ENCODE measurements at places on chromosomes 12 and 14.

- no peak for DNase-seq
Measured at GRCh38 chr12:38152816-38153736, 163.5 kb upstream of the ALG10B start.

DNA sequence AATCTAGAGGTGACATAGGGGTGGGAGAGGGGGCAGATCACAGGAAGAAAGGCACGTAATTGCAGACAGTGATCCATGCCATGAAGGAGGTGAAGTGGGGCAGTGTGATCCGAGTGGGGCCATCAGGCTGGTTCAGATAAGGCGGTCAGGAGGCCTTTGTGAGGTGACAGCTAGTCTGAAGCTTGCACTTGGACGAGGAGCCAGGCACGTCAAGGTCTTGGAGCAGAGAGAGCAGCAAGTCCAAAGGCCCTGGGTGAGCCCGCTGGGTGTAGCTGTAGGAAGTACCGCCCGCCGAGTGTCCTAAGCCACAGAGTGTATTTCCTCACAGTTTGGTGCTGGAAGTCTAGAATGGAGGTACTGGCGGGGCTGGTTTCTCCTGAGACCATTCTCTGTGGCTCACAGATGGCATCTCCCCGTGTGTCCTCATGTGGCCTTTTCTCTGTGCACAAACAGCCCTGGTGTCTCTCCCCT is 23.6 kb downstream of the RHOF start:
- no peak for DNase-seq

DNA sequence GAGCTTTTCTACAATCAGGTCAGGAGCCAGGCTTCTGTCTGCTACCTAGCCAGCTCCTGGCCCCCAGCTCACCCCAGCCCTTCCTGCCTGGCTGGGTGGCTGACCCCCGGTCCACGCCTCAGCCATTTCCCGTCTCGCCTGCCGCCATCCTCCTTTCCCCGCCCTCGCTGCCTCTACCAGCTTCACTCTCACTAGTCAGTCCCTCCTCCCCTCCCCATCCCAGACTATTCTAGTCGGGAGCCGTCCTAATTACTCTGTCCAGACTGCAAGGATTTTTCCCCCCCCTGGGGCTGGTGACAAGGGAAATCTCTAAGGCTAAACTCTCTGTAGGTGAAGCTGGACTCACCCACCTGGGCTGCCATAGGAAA is 825 bp downstream of the DHH start:
- DNase-seq: no peak

GRCh38 chr12:49868952-49869815 is 26.3 kb upstream of the BCDIN3D start:
- peak; percentile 90 for DNase-seq

GRCh38 chr12:113422030-113422885 is at the start of gene SDSL:
SDSL (plus strand) TSS chr12:113422380; CDS start chr12:113427983, 5,603 bp downstream.
- DNase-seq: peak; percentile 79

GRCh38 chr12:96829354-96829753 is 77.7 kb upstream of the NEDD1 start:
- DNase-seq: no peak

DNA sequence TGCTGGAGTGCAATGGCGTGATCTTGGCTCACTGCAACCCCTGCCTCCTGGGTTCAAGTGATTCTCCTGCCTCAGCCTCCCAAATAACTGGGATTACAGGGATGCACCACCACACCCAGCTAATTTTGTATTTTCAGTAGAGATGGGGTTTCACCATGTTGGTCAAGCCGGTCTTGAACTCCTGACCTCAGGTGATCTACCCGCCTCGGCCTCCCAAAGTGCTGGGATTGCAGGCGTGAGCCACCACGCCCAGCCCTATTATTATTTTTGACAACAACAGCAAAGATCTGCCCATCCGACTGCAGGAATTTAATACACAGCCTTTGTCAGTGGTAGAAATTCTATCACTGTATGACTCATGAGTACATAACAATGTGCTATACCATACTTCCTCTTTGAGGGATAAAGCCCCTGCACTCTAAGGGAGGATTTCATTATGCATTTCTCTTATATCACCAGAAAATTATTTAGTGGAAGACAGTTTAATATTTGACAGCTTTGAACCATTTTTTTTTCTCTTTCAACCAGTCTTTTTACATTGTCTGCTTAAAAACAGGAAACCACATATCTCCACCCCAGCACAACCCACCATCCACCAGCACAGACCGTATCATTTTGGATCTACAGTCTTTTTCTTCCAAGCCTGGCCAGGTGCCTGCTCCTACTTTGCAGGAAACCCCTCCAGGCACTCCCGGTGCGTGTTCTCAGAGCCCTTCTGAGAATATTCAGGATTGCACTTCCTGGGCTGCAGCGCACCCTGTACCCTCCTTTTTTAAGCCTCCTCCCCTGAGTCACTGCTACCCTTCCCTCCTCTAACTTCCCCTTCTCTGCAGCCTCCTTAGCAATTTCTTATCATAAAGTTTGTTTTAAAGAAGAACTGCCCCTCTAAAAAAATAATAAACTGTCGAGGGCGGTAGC is 594 bp downstream of the ARHGDIB start:
- peak; percentile 53 for DNase-seq
